Activated naive CD4-positive, alpha-beta T cell (primary cell): ENCODE measurements at places on chromosomes 6 and 20.

DNA sequence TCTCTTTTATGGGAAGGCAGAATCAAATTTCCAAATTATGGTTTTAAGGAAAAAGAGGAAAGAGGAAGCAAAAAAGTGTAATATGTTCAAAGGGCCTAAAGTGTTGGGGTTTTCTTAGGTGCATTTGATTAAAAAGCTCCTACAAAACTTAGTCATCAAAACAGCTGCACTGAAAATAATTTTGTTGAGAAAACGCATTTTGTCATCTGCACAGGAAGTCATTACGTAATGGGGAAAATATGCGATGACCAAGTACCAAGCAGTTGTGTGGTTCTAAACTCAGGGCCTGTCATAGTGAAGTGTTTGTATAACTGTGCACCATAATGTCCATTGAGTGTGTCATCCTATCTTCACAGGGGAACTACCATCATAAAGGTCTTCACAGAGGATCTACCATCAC is 15.6 kb downstream of the HAO1 start:
- no peak for DNase-seq

GRCh38 chr6:151139524-151139923 is 100.2 kb upstream of the AKAP12 start:
- DNase-seq: no peak

DNA sequence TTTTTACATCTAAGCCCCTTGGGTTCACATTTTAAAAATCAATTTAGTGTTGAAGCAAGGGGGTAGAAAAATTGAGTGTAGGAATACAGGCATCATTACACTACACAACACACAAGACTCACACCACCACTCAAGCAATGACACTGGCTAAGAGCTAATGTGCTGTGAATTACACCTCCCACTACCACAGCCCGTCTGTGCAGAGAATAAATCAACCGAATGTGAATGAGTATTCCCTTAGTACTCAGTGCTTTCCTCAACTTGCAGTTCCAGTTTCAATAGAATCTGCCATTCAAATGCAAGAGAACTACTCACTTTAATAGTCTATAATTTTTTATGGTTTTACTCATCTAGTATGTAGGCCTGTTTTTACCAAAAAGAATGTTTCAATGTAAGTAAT is 114.4 kb downstream of the PDSS2 start:
- no peak for DNase-seq

DNA sequence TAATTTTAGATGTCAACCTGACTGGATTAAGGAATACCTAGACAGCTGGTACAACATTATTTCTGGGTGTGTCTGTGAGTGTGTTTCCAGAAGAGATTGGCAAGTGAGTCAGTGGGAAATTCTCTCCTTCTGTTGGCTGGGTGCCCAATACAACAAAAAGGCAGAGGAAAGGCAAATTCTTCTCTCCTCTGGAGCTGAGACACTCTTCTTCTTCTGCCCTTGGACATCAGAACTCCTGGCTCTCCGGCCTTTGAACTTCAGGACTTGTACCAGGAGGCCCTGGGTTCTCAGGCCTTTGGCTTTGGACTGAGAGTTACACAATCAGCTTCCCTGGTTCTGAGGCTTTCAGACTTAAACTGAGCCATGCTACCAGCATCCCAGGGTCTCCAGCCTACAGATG is 7.8 kb upstream of the BTN3A1 start:
- no peak for DNase-seq

DNA sequence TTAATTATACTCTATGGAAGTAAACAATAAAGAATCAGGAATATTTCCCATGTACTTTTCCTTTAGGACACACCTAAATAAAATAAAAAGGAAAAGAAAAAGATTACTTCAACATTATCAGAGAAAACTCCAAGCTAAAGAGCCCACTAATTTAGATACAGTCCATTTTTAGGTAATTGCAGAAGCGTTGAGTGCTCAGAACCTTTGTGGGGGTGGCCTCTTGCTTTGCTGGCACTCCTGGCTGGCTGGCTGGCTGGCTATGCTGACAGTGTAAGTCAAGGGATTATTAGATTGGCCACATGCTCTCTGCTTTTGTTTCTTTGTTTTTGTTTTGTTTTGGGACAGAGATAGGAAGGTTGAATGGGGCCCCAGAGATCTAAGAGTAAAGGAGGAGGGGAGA is at the start of gene GJE1:
Gene GJE1 (plus strand): TSS at position 301 of the 400 bp plus-strand sequence. CDS start 234 bp downstream, outside the sequence.
- DNase-seq: no peak

DNA sequence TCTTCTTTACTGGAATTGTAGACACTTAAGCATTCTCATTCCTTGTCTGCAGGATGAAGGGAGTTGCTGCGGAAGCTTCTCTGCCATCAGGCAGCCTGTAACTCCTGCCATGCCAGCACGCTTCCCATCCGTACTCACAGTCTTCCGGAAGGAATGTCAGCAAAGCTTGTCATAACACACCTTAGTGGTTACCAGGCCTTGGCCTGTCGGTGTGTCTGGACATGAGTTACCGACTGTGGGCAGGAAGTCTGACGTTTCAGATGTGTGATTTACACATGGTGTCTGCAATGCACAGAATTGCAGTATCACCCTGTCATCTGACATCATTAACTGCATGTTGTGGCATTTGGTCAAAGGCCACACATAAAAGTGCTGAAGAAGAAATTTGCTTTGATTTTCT is 102.2 kb downstream of the SLC24A3 start:
- no peak for DNase-seq

DNA sequence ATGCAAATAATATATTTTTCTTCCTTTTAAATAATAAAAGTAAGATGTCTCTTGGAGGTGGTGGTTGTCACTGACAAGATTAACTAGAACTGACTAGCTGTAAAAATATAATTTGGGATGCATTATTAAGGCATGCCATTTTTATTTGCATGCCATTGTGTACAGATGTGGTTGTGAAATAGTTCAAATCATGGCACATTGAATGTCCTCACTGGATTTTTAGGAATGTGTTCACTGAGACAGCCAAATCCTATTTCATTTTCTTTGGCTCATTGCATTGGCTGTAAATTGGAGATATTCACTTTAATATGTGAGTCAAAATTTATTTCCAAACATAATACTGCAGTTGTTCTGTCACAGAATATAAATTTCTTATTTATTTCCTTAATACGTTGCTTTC is 62.3 kb downstream of the ESR1 start:
- DNase-seq: no peak

- no peak for DNase-seq
Observed at GRCh38 chr20:24813496-24813895, 135.6 kb upstream of the CST7 start.

- DNase-seq: no peak
Observed at GRCh38 chr6:113343940-113344339, 513.2 kb upstream of the MARCKS start.

- no peak for DNase-seq
Observed at GRCh38 chr6:14922706-14923460, 323.0 kb upstream of the JARID2 start.

DNA sequence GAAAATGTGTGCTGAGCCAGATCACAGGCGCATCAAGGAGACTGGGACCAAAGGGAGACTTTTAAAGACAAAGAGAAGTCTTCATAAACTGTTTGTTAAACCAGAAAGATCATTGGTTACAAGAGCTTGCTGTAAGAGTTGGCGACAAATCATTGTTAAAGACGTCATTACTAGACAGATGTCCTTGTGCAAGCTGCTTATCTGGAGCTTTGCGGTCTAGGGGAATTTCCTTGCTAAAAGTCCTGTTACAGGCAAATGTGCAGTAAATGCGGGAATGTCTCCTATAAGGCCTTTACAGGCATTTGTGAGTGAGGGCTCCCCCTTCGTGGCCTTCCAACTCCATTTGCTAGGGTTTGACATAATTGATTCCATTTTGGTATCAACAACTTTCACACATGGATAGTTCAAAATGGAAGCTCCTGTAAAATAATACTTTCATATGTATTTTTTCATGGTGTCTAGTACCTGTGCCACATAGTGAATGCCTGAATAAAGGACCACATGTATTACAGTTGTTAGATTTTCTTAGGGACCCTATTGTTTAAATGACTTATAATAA is 362.4 kb downstream of the UTRN start:
- no peak for DNase-seq

GRCh38 chr20:64171211-64171610 is 7.0 kb downstream of the MYT1 start:
- DNase-seq: no peak
